Camera-type eye (tissue), 1 donor: ENCODE measurements at places on chromosomes 6 and 20. TPM values are rescaled to one million over a fixed set of nuclear protein-coding genes. Genes with fewer than 3 reads are reported as not detected.

Gene COL9A3
- total RNA-seq, result 134 TPM

Gene HLA-DQB2
- total RNA-seq, result not detected

Gene PSORS1C2
- total RNA-seq, result not detected

Gene DNAH8
- total RNA-seq, result 0.27 TPM

Gene OSER1
- 46.2 TPM for total RNA-seq
